ENCODE measurements at places on chromosomes 5 and 9. TPM values are rescaled to one million over a fixed set of nuclear protein-coding genes. Genes with fewer than 3 reads are reported as not detected.

The LECT2 gene
- total RNA-seq, result not detected

The RLN2 gene
- total RNA-seq, result not detected

The ALDH1A1 gene
- 10.8 TPM for total RNA-seq

The CHMP5 gene
- 113 TPM for total RNA-seq

The SSNA1 gene
- total RNA-seq, result 92.1 TPM

The RANBP17 gene
- 0.83 TPM for total RNA-seq
